ENCODE measurements at places on chromosomes 11 and 22.

- DNase-seq: no peak
Measured at GRCh38 chr11:42462558-42463310, 849.1 kb upstream of the API5 start.

DNA sequence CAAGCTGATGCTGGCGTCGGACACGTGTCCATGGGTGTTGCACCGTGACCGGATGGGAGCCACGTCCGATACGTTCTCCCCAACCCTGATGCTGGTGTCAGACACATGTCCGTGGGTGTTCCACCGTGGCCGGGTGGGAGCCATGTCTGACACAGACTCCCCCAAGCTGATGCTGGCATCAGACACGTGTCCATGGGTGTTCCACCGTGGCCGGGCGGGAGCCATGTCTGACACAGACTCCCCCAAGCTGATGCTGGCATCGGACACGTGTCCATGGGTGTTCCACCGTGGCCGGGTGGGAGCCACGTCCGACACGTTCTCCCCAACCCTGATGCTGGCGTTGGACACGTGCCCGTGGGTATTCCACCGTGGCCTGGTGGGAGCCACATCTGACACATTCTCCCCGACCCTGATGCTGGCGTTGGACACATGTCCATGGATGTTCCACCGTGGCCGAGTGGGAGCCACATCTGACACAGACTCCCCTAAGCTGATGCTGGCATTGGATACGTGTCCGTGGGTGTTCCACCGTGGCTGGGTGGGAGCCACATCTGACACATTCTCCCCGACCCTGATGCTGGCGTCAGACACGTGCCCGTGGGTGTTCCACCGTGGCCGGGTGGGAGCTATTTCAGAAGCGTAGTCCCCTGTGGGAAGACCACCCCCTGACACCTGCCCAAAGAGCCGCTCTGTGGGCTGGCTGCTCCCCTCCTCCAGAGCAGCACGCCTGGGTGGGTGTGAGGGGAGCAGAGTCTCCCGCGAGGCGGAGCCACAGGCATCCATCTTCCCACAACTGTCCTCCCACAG is 20.0 kb downstream of the SELENOO start:
- no peak for DNase-seq

DNA sequence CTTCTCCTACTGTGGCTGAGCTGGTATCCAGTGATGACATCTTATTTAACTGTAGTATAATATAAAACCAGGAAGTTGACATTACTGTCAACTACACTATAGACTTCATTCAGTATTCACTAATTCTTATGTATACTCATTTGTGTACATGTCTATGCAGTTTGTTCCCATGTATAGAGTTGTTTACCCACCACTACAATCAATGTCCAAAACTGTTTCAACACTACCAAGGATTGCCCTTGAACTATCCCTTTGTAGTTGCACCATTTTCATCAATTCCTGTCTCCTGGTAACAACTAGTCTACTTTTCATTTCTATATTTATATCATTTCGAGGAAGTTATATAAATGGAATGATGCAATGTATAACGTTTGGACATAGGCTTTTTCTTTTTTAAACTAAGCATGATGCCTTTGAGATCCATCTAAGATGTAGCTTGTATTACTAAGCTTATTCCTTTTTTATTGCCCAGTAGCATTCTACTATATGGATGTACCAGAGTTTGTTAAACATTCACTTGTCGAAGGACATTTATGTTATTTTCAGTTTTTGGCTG is 39.2 kb downstream of the TMEM135 start:
- DNase-seq: no peak

DNA sequence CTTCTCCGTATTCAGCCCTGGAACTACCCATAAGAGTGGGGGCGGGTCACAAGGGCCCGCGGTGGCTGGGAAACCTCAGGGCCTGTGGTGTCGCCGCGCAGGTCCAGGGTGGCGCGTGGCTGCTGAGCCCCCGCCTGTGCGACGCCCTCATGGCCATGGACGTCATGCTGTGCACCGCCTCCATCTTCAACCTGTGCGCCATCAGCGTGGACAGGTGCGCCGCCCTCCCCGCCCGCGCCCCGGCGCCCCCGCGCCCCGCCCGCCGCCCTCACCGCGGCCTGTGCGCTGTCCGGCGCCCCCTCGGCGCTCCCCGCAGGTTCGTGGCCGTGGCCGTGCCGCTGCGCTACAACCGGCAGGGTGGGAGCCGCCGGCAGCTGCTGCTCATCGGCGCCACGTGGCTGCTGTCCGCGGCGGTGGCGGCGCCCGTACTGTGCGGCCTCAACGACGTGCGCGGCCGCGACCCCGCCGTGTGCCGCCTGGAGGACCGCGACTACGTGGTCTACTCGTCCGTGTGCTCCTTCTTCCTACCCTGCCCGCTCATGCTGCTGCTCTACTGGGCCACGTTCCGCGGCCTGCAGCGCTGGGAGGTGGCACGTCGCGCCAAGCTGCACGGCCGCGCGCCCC is 2.4 kb downstream of the DRD4 start:
- DNase-seq: no peak

DNA sequence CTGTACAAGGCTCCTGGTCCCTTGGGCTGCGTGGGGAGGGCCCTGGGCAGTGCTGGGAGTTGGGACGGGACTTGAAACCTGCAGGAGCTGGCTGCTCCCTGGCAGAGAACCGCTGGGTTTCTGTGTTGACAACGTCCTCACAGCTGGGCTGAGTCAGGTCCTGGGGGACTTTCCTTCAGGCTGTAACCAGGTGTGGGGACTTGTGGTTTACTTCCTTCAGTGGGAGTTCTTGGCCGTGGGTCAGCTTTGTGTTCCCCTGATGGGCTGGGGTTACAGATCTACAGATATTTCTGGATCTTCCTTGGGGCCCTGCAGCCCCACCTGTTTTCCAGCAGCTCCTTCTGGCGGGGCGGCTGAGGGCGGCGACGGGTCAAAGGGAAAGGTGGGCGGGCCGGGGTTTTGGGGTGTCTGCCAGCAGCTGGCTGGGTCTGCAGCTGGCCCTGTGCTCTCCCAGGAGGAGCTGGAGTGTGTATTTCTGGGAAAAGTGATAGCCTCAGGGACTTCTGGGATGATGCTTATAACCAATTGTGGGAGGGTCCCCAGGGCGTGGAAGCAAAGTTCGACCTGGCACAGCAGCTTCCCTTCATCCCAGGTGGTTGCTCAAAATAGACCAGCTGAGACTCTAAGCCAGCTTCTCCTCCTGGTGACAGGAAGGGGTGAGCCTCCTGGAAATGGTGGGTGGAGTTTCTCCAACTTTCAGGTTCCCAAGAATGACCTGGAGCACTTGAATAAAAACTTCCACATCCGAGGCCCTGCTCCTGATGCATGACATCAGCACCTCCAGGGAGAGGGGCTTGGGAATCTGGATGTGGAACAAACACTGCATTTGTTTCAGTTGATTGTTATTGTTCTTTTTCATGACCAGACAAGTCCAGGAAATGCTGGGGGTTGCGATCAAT is 19.1 kb downstream of the ST14 start:
- DNase-seq: no peak

DNA sequence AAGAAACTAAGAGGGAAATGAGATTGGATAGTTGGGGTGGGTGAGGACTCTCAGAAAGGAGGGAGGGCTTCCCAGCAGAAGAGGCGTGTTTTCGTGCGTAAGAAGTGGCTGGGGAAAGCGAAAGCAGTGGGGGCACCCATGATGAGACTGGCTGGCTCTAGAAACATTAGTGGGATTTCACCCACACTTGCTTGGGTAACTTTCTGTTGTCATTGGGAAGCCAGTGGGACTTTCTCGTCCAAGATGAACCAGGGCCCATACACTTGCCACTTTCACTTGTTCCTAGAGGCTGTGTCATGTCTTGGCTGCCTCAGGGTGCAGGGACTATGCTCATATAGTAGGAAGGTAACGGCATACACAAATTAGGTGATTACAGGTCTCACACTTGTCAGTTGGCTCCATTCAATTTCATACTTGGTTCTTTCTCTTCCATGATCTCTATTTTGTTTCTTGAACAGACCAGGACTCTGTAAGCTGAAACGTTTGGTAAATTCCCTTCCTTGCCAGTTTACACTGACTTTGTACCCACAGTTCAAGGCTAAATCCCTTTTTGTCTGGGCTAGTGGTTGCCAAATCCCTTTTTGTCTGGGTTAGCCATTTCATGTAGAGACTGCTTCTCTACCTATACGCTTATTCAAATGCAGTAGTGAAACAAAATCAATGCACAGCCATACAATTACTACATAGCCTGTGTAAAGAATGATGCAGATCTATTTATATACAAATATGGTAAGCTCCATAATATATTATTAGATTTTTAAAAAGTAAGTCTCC is 42.0 kb upstream of the CXCR5 start:
- DNase-seq: no peak

DNA sequence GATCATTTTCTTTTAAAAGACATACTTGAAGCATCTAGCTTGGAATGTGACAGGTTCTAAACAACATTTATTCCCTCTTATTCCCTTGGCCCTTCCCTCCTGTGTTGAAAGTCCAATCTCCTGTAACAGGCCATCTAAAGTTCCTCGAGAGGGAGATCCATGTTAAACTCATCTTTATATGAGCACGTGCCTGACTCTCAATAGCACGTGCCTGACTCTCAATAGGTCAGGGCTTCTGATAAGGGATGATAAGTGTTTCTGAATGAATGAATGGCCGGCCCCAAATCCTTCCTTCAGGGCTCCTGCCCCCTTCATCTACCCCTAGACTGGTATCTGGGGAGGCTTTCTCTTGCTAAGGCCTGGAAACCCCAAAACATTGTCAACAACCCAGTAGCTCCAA is 27.2 kb downstream of the RPL27A start:
- no peak for DNase-seq

GRCh38 chr11:97883086-97883485 is 1137.7 kb upstream of the CNTN5 start:
- no peak for DNase-seq

DNA sequence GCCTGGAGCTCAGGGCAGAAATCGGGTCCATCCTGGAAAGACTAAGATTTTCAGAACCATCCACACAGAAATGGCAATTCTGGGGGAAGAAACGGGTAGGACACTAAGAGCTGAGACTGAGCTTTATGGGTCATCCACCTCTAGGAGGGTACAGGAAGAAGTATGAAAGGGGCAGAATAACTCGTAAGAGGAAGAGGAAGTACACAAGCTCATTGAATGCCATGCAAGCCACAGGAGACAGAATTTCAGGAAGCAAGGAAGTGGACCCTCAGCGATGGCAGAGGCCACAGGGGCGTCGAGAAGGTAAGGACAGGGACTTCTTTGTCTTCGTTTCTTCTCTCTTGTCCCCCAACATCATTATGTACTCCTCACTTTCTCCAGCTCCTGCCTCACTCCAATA is 169.6 kb downstream of the MAML2 start:
- DNase-seq: no peak

Measured in stimulated activated CD4-positive, alpha-beta T cell treated with anti-CD3 and anti-CD28 coated beads, Interleukin-1b, Interleukin-23, amount 100 ng/mL, for 1 hour (primary cell).